Activated naive CD4-positive, alpha-beta T cell treated with anti-CD3 and anti-CD28 coated beads, Interleukin-2, amount 50 U/mL, for 16 hours (primary cell): ENCODE measurements at places on chromosomes 1 and 21.
A peak's percentile ranks its signal among the peaks of the same experiment; 100 is the strongest.

DNA sequence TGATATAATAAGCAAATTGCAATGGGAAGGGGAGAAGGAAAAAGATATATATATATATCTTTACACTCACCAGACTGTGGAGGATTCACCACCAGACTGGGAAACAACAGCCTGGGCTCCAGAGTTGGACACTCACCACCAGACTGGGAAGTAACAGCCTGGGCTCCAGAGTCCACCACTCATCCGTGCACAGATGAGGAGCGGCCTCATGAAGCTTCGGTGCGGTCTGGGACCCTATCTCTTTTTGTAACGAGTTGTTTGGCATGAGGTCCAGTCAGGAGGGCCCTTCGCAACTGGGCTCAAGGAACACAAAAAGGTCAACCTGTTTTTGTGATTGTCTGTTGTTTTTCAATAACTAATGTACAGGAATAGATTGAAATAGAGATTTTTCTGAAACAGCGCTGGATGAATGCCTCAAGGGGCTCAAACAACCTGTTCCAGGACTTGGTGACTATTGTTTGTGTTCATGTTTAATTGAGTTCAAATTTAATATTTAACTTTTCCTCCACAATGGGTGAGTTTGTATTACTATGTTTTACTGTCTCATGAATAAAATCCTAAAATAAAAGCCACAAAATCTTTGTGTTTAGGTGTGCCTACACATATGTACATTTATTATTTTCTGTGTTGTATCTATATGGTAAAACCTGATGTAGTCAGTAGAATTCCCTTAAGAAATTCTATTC lies 40.1 kb downstream of the S100A10 start:
- no peak for DNase-seq

DNA sequence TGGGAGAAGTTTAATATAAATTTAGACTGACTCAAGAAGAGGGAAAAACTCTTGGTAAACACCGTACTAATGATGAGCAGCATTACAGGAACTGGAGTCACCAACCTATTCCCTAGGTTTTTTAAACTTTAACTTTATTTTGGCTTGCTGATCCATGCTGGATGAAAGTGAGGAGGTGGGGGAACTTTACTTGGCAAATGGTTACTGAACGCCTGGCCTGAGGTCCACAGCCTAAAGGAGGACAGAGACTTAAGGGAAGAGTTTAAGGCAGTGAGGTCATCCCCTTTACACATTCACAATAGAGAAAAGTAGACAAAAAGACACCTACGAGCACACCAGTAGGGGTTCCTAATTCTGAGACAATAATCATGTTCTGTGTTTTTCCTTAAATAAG lies 25.6 kb upstream of the A3GALT2 start:
- no peak for DNase-seq

- peak; percentile 66 for DNase-seq
Measured at GRCh38 chr1:41666981-41667631, 182.6 kb upstream of the EDN2 start.

DNA sequence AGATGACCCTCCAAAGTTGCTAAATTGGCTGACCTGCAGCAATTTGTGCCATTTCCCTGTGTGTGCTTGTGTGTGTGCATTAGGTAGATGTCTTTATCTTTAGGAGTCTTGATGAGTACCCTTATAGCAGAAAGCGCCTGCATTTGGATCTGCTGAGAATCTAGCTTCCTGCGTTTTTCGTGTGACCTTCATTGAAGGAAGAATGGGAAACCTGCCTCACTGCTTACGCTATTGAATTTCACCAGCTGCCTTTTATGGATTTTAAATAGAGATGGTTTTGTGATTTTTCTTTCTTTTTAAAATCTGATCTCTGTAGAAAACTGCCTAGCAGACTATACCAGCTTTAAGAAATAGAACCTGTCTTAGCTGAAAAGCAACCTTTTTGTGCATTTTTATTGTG lies 124.5 kb downstream of the CACHD1 start:
- no peak for DNase-seq

DNA sequence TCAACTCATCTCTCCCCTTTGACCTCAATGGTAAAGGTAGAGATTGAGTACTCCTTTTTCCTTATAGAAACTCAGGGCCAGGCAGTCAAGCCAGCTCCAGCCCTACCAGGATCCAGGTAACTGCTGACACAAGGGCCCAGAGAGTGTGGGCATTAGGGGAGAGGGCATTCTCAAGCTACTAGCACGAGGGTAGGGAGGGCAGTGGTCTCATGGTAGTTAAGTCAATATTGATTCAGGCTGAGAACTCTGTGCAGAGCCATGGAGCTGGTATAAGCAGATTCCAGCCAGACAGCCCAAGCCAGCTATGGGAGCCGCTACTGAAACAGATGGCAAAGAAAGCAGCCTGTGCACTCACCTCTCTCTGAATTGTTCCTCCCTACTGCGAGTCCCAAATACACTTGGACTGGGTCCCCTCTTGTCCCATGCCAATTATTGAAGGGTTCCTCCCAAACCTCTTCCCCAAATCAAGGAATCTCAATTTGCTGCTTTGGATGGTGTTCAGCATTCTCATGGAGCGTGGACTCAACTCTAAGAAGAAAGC lies 2.8 kb downstream of the PI4KB start:
- DNase-seq = no peak

DNA sequence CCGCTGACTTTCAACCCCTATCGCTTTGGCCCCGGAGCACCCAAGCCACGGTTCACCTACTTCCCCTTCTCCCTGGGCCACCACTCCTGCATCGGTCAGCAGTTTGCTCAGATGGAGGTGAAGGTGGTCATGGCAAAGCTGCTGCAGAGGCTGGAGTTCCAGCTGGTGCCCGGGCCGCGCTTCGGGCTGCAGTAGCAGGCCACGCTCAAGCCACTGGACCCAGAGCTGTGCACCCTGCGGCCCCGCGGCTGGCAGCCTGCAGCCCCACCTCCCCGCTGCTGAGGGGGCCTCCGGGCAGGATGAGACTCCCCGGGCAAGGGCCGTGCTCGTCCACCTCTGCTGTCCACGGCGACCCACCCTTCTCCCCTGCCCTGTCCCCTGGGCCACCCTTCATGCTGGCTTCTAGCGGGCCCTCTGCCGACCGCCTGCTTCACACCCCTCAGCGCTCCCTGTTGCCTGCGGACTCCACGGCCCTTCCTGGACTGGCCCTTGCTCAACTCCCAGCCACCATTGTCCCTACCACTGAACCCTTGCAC lies 92.2 kb upstream of the TRABD2B start:
- no peak for DNase-seq

DNA sequence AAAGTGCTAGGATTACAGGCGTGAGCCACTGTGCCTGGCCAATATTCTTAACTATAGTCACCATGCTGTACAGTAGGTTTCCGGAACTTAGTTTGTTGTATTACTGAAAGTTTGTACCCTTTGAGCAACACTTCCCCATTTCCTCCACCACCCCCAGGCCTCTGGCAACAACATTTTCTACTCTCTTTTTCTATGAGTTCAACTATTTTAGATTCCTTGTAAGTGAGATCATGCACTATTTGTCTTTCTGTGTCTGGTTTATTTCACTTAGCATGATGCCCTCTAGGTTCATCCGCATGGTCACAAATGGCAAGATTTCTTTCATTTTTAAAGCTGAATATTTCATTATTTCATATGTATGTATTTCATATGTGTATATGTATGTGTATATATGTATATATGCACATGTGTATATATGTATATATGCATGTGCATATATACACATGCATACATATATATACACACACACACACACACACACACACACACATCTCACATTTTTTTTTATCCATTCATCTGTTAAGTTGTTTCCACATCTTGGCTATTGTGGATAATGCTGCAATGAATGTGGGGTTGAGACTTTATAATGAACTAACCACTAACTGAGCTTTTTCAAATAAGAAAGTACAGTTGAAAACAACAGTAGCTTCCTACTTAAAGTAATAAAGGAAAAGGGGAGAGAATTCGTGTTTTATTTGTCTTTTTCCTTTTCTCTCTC lies 256.8 kb upstream of the C1orf105 start:
- no peak for DNase-seq

DNA sequence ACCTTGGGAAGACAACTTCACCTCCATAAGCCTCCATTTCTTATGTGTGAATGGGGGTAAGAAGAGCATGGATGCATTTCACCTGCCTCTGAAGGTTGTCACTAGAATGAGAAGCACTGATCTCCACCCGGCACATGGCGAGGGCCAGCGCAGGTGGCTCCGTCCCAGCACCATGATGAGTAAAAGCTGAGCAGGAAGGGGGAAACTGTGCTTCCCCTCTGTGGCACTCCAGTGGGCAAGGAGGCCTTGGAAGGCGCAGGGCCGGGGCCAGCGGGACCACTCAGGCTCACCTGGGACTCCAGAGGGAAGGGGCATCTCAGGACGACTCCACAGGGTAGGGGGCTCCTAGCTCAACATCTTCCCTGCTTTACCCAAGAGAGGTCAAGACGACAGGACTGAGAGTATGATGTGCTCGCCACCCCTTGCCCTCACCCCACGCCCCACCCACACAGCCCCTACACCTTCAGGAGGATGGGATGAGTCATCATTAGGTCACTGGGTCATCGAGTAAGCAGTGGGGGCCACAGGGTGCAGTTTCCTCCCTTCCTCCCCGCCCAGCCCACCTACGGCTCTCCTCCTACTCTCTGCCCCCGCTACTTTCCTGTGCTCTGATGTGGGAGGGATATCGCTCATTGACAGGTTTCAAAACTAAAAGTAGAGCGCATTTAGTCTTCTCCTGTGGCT lies 112.1 kb downstream of the HIVEP3 start:
- peak; percentile 64 for DNase-seq

GRCh38 chr1:24483441-24483840 lies 19.2 kb upstream of the RCAN3 start:
- DNase-seq = peak; percentile 39

DNA sequence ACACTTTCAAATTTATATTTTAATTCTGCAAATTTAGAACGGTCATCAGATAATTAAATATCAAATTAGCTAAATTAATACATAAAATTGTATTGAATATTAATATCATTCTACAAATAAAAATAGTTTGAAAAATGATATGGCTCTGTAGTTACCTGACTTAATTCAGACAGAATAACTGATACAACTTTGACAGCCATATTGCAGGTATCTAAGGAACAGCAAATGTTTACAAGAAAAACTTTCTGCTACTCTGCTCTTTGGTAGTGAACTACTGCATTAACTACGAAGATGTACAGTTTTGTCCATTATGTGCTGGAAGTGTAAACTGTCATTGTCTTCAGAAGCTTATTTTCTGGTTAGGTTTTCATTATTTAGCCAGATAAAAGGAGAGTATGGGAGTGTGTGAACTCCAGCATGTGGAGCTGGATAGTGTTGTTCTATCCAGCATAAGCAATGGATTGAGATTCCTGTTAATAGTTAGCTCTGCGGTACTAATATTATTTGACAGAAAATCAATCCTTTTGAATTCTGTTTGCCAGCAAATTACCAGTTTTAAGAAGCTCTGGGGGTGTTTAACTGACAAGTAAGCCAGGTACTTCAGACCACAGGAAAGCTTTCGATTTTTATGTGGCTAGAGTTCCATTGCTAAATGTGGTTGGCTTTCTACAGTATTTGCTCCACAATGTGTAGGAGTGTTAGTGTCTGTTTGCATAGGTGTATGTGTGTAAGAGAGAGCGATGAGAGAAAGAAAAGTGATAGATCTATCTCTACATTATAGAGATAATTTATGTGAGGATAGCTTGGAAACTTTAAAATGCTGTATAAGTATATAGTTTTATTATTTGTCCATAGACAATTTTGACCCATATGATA lies 247.9 kb downstream of the GRIK1 start:
- DNase-seq = no peak

DNA sequence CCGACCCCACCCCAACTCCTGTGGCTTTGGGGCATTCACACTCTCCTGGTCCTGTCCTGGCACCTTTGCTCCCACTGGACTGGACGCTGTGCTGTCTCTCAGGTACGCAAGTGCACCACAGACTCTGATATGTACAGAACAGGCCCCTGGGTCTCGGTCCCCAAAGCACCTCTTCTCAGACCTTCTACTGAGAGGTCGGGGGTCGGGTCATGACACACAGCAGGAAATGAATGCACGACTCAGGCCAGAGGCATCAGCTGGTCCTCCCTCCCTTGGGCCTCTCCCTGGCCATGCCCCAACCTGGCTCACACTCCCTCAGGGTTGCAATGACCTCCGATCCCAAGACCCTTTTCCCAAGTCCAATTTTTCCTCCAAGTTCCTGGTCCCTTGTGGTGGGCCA lies 1.8 kb upstream of the KRTAP10-12 start:
- DNase-seq = no peak

DNA sequence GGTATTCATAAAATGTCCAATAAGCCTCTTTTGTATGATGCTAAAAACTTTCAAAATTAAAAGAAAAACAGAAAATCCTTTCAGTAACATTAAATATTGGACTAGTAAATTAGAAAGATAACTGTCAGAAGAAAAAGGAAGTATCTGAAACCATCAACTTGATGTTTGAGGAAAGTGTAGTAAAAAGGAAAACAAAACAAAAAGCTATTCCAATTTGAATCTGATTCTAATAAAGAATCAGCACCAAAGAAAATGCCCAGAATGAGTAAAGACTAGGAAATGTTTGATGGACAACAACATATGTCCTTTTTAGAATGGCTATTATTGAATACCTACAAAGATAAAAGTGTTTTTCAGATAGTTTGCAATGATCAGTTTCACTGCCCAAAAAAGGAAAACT lies 79.9 kb upstream of the RBM34 start:
- no peak for DNase-seq

- no peak for DNase-seq
Measured at GRCh38 chr1:71231751-71232150, 150.9 kb upstream of the ZRANB2 start.

GRCh38 chr1:10450156-10450814 lies 454 bp downstream of the CORT start:
- no peak for DNase-seq

DNA sequence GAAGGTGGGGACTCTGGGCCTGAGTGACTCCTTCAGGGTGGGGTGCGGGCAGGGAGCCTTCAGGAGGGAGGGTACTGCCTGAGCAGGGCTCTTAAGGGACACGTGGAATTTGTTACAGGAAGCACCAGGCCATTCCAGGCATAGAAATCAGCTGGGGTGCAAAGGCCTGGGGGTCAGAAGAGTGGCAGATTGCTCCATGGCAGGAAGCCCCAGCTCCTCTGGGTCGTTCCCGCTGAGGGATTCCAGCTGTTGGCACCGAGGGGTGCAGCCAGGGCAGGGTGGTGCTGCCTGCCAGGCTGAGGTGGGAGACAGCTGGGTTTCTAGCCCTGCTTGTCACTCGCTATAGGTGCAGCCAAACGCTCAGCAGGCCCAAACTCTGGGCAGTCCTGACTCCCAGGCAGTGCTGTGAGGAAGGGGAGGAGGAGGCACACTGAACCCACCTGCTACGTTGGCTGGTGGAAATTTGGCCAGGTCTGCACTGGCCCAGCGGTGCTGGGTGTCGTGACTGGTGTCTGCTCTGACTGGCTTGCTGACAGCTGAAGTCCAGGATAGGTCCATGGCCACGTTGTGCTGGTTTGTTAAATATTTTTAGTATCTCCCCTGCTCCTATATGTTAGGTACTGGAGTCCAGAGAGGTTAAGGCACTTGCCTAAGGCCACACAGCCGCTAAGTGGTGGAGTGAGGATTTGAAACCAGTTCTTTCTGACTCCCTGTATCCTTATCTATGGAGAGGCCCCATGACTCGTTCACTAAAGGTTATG lies 19.3 kb downstream of the TNFRSF1B start:
- no peak for DNase-seq

GRCh38 chr1:224333309-224333926 lies 3.4 kb upstream of the NVL start:
- DNase-seq = no peak
